ENCODE measurements at places on chromosomes 7 and 10. TPM values are rescaled to one million over a fixed set of nuclear protein-coding genes. Genes with fewer than 3 reads are reported as not detected.

DNA sequence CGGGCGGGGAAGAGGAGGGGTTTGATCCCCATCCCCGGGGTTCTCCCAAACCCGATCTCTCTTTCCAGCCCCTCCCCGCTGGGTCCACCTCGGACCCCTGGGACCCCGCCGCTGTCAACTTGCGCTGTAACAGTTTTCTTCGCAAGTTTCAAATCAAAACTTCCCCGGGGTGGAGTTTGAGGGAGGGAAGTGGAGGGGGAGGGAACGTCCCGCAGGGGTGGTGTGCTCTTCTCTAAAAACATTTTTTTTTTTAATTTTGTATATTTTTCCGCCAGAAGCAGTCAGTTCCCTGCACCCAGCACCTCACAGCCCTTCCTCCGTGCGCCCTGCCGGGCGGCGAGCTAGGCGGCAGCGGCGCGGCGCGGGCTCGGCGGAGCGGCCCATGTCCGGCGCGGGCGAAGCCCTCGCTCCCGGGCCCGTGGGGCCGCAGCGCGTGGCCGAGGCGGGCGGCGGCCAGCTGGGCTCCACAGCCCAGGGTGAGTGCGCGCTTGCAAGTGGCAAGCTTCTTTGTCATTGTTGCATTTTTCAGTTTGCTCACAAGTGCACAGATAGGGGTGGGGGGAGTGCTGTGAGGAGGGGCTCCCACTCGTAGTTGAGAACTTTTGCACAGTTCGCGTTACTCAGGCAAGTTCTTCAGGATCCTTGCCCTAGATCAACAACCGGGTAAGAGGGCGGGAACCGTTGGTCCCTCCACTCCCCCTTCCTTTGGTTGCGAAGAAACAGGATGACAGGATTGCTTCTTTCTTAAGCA, 933 bp downstream of the MDFIC start:
- peak; percentile 24 for DNase-seq

- no peak for DNase-seq
Measured at GRCh38 chr10:128468462-128468861, 342.2 kb upstream of the MKI67 start.

DNA sequence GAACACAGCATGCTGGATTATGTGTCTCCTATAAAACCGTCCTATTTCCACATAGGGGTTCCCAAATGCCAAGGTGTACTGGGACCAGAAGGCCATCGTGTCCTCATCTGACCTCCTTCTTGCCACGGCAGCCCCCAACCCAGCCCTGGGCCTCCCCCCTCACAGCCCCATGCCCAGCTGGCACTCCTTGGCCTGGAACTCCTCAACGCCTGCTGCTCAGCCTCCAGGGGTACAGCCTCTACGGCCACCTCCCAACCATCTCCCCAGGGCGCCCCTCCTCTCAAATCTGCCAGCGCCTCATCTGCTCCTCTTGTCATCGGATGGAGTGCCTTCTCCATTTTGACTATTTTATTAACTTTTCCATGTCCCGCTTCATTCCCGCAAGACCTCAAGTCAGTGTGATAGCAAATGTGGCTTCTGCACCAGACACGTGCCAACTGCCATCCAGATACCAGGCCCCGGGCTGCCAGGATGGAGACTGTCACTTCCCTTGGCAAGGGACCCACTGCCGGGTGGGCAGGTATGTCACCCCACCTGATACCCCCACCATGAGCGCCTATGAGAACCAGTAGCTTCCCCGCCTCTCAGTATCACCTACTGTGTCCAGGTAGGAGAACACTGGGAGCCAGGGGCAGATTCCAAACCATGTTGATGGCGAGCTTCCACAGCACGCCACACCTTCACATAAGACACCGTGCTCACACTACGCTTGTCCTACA, 106.7 kb downstream of the EBF3 start:
- no peak for DNase-seq

DNA sequence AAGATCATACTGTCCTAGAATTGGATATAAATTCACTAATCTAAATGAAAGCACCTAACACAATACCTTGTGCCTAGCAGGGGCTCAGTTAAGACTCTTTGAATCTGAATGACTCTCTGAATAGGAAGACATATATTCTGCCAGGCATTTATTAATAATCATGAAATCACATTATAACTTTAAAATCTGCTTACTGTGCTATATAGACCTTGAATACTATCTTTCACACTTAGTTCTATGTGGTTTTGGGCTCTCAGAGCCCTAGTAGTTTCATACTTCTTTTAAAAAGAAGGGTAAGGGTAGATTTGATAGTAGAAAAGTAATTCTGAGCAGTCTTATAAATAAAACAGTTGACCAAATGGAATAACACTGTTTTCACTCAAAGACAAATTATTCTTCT, 10.2 kb downstream of the UBN2 start:
- no peak for DNase-seq

- no peak for DNase-seq
Measured at GRCh38 chr7:146956853-146957252, 840.3 kb downstream of the CNTNAP2 start.

DNA sequence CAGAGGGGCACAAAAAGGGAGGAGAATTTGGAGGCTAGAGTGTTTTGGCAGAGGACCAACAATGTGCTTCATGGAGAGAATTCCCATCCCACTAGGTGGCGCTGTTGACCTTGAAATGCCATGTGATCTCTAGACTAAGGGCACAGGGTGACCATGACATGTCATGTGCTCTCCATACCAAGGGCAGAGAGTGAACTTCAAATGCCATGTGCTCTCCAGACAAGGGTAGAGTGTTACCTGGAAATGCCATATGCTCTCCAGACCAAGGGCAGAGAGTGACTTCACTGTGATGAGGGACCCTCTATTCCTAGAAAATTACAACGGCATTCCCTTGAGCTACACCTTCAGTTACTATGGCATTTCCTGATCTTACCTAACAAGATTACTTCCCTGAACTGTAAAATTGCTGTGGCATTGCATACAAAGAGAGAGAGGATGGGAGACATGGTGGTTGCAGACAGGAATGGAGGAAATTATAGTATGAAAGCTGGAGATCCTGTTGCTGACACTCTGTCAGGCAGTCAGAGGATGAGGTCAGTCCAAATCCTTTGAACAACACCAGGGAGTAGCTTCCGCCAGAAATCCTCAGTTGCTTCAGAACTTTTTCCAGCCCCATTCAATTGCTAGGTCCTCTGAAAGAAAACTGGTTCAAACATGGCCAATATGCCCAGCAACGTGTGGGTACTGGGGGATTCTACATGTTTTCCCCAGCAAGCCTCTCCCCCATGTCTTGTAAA, 60.9 kb upstream of the ACSM6 start:
- peak; percentile 60 for DNase-seq

DNA sequence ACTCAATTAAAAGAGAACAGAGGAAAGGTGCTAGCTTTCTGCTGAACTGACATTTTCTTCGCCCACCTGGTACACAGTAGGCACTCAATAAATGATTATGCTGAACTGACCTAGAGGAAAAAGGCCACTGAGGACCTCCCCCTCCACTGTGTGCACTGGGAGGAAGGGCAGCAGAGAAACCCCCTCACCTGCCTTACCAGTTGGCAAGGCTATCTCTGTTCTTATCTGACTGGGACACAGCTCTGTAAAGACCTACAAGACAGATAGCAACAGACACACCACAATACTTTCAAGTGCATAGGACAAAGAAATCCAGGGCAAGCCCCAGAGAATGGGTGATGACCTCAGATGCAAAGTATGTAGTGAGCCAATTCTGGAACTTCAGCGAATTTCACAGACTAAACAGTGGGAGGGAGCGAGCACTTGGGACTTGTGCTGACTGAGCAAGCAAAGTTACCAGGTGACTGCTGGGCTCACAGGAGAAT, 30.4 kb downstream of the PDLIM1 start:
- peak; percentile 28 for DNase-seq

Gene UPK3B
- total RNA-seq: 6.0 TPM

Gene CNNM1
- total RNA-seq: 6.3 TPM

Gene CPN1
- not detected for total RNA-seq

Gene TMEM213
- 9.8 TPM for total RNA-seq

Gene IMPDH1
- total RNA-seq: 57.3 TPM

Gene ASZ1
- not detected for total RNA-seq

Data from Calu3 (cell line).